ENCODE measurements at places on chromosomes 16 and 17.

DNA sequence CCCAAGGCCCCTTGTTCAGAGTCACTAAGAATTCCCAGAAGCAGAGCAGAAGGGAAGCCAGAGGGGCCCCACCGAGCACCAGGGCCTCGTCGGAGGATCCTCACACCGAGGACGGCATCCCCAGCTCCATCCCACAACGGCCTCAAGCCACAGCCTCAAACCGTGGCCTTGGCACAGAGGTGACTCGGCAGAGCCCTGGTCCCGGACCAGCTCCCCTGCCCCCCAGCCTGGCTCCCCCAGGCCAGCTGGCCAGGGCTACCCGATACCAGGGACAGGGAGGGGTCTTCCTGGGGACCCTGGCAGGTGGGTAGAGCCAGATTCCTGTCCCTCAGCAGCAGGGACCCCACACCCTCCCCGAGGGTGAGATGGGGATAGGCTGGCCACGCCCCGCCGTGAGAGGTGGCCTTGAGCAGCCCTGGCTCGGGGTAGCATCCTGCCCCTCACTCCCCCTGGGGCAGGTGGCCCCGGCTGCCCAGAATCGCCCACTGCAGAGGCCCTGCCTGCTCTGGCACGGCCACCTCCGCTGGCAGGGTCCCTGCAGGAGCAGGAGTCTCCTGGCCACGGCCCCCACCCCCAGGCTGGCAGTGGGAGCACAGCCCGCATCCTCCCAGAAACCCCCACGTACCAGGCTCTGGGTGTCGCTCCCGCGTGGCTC is 5.6 kb upstream of the PVALEF start:
- no peak for DNase-seq

GRCh38 chr17:67198131-67198530 is 46.9 kb downstream of the HELZ start:
- no peak for DNase-seq

DNA sequence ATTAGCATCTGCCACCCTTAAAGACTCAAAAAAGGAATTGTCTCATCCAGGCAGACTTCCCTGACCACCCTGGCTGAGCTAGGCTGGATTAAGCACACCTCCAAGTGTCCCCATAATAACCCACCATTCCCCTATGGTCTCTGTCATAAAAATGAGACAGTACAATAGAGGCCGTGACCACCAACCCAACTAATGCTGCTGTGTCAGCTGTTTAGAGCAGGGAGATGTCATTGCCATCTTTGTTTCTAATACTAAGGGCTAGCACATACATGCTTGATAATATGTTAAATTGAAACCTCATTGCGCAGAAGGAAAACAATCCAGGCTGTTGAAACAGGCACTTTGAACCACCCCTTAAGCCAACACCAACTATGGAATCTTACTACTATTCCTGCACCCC is 7.2 kb upstream of the ADAMTS18 start:
- no peak for DNase-seq

GRCh38 chr17:18236494-18236893 is 11.1 kb downstream of the LLGL1 start:
- DNase-seq: no peak

GRCh38 chr16:82917886-82918595 is 291.3 kb downstream of the CDH13 start:
- no peak for DNase-seq

DNA sequence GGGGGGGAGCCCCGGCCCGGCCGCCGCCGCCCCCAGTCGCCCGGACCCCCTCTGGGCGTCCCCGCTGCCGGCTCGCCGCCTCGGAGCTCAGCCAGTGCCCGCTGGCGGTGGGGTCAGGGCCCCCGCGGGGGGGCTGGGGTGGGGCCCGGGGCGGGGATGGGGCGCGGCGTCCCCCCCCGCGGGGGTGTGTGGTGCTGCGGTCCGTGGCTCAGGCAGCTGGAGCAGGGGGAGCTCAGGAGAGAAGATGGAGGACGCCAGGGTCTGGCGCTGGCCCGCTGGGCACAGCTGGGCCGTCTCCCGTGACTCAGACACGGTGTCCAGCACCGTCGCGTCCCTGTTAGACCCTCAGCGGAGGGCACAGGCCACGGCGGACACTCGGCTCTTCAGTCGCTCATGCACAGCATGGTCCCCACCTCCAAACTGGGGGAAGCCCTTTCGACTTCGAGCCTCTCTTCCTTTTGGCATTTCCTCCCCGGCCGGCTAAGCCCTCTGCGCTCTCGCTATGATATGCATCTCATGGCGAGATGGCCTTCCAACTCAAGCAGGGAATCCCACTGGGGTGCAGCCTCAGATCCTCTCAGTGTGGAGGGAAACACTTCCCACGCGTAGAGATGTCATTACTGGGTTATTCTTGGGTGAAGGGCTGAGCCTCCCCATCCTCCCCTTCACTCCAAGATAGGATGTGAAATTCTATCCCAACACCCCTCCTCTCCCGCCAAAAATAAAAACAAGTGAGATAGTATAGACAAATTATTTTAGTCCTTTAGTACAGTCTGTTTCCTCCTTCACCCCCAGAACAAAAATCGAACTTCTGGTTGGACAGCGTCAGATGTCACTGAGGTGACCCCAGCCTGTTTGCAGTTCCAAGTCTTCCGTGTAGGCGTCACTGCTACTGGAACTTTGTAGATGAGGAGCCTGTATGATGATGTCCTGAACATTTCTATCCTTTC is 522 bp upstream of the VEZF1 start:
- peak; percentile 49 for DNase-seq

GRCh38 chr16:89552913-89553312 is 7.6 kb upstream of the RPL13 start:
- DNase-seq: no peak
